ENCODE measurements at places on chromosomes 5 and 9. TPM values are rescaled to one million over a fixed set of nuclear protein-coding genes. Genes with fewer than 3 reads are reported as not detected.

DNA sequence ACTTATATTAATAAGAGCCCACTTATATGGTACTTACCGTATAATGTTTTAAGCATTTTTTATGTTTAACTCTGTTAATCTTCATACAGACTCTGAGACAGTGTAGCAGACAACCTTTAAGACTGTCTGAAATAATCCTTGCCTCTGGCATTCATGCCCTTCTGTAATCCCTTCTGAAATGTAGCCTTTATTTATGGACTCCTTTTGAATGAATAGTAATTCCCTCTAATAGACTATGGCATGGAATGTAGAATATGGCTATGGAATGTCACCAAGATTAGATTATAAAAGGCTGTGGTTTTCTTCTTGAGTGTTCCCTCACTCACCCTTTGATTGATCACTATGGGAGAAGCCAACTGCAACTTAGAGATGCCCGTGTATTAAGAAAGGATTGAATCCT lies 439.4 kb downstream of the SH3GL2 start:
- H3K27me3 ChIP-seq = no peaks in the 10 kb centered on the region
- H3K4me1 ChIP-seq = no peaks in the 10 kb centered on the region
- no peak overlapping the region for H3K27ac ChIP-seq
- no peak for DNase-seq
- no peaks in the 10 kb centered on the region for H3K36me3 ChIP-seq

DNA sequence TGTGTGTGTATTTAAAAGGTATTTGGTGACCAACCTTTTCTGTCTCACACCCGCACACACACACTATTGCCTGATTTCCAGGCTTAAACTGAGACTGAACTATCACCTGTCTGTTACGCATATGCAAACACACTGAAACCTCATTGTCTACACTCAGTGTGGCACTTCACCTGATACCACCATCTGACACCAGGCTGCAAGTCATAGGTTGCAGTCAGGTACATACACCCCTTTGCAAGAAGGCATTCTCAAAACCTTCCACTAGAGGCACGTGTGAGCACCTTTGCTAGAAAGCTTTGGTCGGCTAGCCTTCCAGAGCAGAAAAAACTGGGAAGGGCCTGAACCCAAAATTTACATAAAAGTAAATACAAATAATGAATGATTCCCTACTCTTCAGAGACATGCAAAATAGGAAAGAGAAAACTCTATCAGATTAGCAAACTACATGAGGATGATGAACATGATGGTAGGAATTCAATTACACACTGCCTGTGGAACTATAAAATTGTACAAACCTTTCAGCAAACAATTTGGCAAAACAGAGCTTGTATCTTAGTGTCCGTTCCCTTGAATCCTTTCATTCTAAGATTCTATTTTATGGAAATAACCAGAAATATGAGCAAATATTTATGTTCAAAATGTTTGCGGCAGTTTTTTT lies 5.9 kb upstream of the FOXD1 start:
- no peaks in the 10 kb centered on the region for H3K4me1 ChIP-seq
- peaks cover 8% of the 10 kb centered on the region for H3K27me3 ChIP-seq
- no peaks in the 10 kb centered on the region for H3K36me3 ChIP-seq
- H3K4me3 ChIP-seq = no peak overlapping the region
- no peak overlapping the region for H3K27ac ChIP-seq

The SLC4A9 gene
- total RNA-seq = not detected

The SMIM23 gene
- not detected for total RNA-seq

The CEL gene
- total RNA-seq = under 0.01 TPM

The OTULINL gene
- 0.18 TPM for total RNA-seq

DNA sequence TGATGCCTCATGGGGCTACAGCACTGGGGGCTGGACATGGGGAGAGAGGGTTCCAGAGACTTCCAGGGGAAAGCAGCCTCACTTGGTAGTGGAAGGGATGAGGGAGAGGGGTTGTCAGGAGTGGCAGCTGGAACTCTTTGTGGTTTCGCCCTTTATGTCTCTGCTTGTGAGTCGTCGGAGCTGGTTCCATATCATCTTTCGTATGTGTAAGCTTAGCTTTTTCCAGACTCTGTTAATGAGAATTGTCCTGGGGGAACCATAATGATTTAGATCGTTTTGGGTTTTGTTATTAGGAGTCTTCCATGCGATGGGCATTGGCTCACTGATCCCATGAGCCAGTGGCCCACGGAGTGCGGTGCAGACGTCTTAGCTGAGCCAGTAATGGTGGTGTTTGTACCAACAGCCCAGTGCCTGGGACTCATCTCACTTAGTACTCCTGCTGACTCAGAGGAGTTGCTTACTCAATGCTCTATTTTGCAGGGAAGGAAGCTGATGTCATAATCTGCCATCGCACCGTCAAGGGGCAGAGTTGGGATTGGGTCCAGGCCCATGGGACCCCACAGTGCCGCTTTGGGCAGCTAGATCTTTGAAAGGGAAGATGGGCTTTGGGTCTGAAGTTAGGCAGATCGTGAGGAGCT lies 48.5 kb downstream of the NEK6 start:
- H3K4me3 ChIP-seq = no peak overlapping the region
- no peaks in the 10 kb centered on the region for H3K27me3 ChIP-seq
- H3K36me3 ChIP-seq = peaks cover 66% of the 10 kb centered on the region
- peaks cover 29% of the 10 kb centered on the region for H3K4me1 ChIP-seq
- peak overlapping the region; percentile 74 for H3K27ac ChIP-seq
- peak; percentile 96 for DNase-seq

The DIRAS2 gene
- not detected for total RNA-seq

DNA sequence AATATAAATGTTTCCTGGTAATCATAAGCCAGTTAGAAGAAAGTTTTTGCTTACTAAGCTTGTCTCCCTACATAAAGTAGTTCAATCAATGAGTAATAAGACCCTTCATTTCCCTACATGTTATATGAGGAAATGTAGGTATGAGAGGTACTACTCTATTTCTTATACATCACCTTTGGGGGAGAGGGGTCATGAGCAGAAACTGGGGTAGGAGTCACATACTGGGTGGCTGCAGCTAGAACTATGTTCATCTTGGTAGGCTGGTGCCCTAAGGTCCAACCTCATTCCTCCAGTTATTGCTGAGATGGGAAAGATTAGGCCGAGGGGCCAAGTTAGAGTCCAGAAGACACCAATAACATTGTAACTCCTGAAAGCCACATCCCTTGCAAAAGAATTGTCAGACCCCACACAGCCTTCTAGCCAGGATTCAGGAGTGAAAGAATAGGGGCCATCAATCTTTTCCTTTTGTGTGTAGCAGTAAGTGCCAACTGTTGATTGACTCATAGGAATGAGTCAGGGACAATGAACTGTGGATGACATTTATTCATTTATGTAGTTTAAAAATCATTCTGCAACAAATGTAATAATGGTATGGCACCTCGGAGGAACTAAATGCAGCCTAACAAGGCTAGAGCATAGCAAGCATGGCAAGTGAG lies 21.6 kb upstream of the SREK1 start:
- peak; percentile 59 for DNase-seq
- H3K36me3 ChIP-seq = no peaks in the 10 kb centered on the region
- H3K4me1 ChIP-seq = no peaks in the 10 kb centered on the region
- H3K27ac ChIP-seq = no peak overlapping the region
- no peaks in the 10 kb centered on the region for H3K27me3 ChIP-seq

The PCDHGA11 gene
- total RNA-seq = 5.4 TPM

DNA sequence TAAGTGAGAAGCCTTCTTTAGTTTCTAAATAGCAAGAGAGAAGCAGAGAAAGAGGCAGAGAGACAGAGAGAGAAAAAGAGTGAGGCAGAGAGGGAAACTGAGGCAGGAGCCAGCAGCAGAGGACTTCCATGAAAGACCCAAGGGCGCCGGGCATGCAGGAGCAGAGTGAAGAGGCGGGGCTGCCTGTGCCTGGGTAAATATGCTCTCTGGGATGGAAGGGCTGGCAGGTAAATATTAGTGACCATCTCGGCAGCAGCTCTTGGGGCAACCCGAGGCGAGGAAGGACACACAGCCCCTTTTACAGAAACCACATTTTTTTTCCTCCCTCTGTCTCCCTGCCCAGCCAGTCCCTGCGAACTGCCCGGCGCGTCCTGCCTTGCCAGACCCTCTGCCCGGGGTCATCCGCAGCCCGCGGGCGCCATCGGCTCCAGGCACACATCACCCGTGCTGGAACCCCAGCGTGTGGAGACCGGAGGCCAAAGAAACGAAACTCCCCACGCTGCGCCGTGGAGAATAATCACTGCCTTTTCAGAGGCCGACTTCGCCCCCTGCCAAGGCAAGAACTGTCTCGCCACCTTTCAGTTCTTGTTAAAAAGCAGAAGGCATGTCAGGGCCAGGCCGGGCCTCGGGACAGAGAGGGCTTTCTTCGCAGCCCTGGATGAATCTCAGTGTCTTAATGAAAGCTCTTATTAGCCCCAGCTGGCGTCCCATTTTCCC lies 61.3 kb downstream of the BOD1 start:
- H3K27me3 ChIP-seq = peaks cover 2% of the 10 kb centered on the region
- peaks cover 4% of the 10 kb centered on the region for H3K4me1 ChIP-seq
- H3K27ac ChIP-seq = no peak overlapping the region
- no peak overlapping the region for H3K4me3 ChIP-seq
- no peaks in the 10 kb centered on the region for H3K36me3 ChIP-seq

GRCh38 chr5:158610051-158610415 lies 489.7 kb downstream of the EBF1 start:
- no peak for DNase-seq
- no peaks in the 10 kb centered on the region for H3K27me3 ChIP-seq
- H3K4me3 ChIP-seq = no peak overlapping the region
- no peaks in the 10 kb centered on the region for H3K36me3 ChIP-seq
- H3K4me1 ChIP-seq = no peaks in the 10 kb centered on the region

DNA sequence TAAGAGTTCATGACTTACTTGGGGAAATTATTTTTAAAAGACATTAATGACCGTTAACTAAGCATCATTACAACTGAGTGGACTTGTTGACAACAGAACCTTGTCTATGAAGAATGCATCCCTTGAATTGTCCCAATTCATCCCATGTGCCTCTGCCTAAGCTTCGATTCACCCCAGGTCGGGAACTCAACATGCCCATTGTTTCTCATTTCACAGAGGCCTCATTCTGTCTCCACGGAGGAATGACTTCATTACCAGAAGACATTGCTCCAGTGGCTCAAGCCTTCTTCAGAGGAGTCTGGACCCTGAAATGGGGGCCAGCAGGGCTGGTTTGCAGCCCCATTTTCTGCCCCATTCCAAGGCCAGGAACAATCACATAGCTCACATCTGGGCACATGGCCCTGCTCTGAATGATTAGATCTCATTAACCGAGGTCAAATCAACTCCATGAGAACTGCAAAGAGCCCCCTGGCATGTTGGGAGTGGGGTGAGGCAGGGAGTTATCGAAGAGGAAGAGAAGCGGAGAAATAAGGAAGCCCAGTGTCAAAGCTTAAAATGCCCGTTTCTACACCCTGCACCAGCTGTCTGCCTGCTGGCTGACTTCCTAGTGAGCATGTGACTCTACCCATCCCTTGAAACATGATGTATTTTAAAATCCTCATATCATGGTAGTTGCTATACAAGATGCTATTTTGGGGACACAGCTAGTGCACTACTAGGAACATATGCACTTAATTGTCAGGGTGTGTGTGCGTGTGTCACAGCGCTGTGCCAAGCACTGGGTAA lies 137.3 kb downstream of the LHFPL2 start:
- no peak overlapping the region for H3K4me3 ChIP-seq
- peaks cover 36% of the 10 kb centered on the region for H3K4me1 ChIP-seq
- no peaks in the 10 kb centered on the region for H3K27me3 ChIP-seq
- no peak overlapping the region for H3K27ac ChIP-seq
- H3K36me3 ChIP-seq = peaks cover 6% of the 10 kb centered on the region

GRCh38 chr5:82307451-82307850 lies 29.3 kb upstream of the RPS23 start:
- no peaks in the 10 kb centered on the region for H3K36me3 ChIP-seq
- no peak overlapping the region for H3K27ac ChIP-seq
- no peak for DNase-seq
- peaks cover under 1% of the 10 kb centered on the region for H3K4me1 ChIP-seq
- no peak overlapping the region for H3K4me3 ChIP-seq

The INSL4 gene
- not detected for total RNA-seq

The LECT2 gene
- not detected for total RNA-seq

DNA sequence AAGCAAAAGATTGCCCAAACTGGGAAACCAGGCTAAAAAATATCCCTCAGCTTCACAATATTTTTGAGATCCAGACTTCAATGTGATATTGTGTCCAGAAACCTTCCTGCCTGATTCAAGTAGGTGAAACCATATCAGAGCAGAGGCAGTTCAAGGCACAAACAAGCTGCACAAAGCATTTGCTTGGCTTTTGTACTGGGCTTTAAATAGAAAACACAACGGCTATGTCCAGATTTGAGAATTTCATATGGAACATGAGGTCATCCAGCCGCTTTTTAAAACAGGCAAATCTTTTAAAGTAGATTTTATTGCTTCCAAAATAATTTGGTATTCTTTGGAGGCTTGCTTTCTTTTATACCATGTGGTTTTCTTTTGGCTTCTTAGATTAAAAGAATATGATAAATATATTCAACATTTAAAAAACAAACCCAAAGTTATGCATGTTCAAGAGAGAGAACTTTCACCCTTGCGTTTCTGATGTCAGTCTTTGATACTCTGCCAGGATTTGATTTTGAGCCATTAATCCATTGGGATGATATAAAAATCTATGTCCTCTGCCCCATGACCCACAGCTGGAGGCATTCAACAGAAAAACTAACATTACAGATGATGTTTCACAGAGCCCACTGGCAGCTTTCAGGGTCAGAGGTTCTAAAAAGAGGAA lies 29.0 kb upstream of the CCDC112 start:
- no peaks in the 10 kb centered on the region for H3K36me3 ChIP-seq
- DNase-seq = no peak
- H3K4me3 ChIP-seq = no peak overlapping the region
- no peak overlapping the region for H3K27ac ChIP-seq
- H3K4me1 ChIP-seq = no peaks in the 10 kb centered on the region

Measured in IMR-90 (cell line).